ENCODE measurements at places on chromosomes 2 and 18.
A peak's percentile ranks its signal among the peaks of the same experiment; 100 is the strongest.

DNA sequence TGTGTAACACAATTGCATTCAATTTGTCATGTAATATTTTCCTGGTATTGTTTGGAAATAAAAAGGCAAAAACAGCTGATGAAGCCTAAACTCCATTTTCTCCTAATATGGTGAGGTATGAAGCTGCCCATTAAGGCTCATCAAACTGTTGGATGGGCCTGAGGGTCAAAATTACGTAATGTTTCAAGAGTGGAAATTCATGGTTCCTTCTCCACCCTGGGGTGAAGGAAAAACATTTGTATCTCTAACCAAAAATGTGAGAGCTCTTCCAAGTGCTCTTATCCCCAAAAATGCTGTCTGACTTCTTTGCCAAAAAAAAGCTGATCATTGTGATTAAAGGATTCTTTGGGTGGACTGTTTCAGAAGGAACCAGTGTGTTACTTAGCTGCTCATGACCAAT lies 91.8 kb downstream of the ARHGAP28 start:
- no peak for DNase-seq

- peak; percentile 57 for DNase-seq
These were observed 35.0 kb upstream of the LRP1B start for GRCh38 chr2:142165790-142166189.

- DNase-seq, result peak; percentile 11
These were observed 1.5 kb upstream of the SLC35G4 start for GRCh38 chr18:11607906-11608305.

GRCh38 chr2:8628866-8629209 lies 53.0 kb upstream of the ID2 start:
- DNase-seq, result no peak

DNA sequence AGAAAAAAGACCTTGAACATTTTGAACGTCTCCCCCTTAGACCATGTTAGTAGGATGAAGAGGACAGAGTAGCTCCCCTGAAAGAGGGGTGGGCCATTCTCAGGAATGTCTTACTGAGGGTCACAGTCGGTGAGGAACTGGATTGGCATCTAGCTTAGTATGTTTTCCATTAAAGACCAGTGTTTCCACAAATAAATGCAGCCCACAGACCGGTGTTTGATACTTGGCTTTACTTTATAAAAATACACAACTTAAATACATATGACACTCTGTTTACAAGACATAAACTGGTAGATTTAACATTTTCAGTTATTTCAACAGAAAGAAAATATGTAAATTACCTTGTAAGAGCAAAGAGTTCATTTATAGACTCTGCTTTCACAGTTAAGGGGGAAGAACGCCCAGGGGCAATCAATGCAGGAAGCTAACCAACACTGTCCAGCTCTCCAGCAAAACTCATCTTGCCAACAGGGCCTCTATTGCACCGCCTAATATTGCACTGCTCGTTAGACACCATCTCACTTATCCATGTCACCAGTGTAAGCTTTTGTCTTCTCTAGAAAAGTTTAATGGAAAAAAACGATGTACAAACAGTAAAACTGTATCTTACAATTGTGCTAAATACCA lies 23.5 kb upstream of the ADCY3 start:
- DNase-seq, result no peak

GRCh38 chr2:88211003-88211808 lies 41.1 kb downstream of the THNSL2 start:
- DNase-seq, result no peak

DNA sequence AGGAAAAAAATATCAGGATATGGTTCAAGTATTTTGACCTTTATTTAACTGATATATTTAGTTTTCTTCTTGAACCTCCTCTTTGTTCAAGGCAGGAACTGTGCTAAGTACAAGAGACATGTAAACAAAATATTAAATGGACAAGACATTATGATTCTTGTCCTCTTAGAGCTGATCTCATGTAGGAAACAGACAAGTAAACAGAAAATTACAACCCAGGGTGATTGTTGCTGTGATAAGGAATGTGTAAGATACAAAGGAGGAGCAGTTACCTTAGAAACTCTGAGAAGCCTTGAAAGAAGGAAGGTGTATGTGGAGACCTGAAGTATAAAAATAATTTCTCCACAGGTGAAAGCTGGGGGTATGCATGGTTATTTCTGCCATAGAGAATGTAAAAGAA lies 12.9 kb downstream of the RBM45 start:
- no peak for DNase-seq

- DNase-seq, result no peak
These were observed 828 bp downstream of the CIB4 start for GRCh38 chr2:26640331-26640745.
